ENCODE measurements at places on chromosomes 6 and 20. TPM values are rescaled to one million over a fixed set of nuclear protein-coding genes. Genes with fewer than 3 reads are reported as not detected.

PTCHD4 gene
- total RNA-seq = 1.9 TPM

NKX2-2 gene
- not detected for total RNA-seq

SLC26A8 gene
- not detected for total RNA-seq

BHLHE23 gene
- not detected for total RNA-seq

CLPSL2 gene
- not detected for total RNA-seq

TMEM244 gene
- total RNA-seq = not detected

EPHA7 gene
- total RNA-seq = not detected

LAMA5 gene
- total RNA-seq = 124 TPM

CCN5 gene
- total RNA-seq = not detected

CNBD2 gene
- total RNA-seq = 0.64 TPM

XKR7 gene
- not detected for total RNA-seq
